GM12892 (cell line): ENCODE measurements at places on chromosomes 2 and 18.

- DNase-seq, result no peak
Measured at GRCh38 chr18:55287935-55288868, 299.8 kb downstream of the TCF4 start.

GRCh38 chr18:55136258-55136657 lies 177.0 kb upstream of the CCDC68 start:
- no peak for DNase-seq

GRCh38 chr18:5974696-5975095 lies 79.4 kb upstream of the TMEM200C start:
- DNase-seq, result no peak

- DNase-seq, result no peak
Measured at GRCh38 chr2:216181953-216182461, 72.9 kb downstream of the XRCC5 start.

- no peak for DNase-seq
Measured at GRCh38 chr2:82780050-82780449, 1679.0 kb downstream of the SUCLG1 start.

- no peak for DNase-seq
Measured at GRCh38 chr2:203596183-203596582, 61.1 kb upstream of the RAPH1 start.

- DNase-seq, result no peak
Measured at GRCh38 chr2:128069769-128070168, 21.2 kb upstream of the UGGT1 start.

- DNase-seq, result no peak
Measured at GRCh38 chr2:170544817-170545216, 170.3 kb upstream of the SP5 start.

- no peak for DNase-seq
Measured at GRCh38 chr2:34401186-34401585, 802.1 kb upstream of the FAM98A start.

- no peak for DNase-seq
Measured at GRCh38 chr2:20184067-20184938, 40.6 kb downstream of the SDC1 start.

DNA sequence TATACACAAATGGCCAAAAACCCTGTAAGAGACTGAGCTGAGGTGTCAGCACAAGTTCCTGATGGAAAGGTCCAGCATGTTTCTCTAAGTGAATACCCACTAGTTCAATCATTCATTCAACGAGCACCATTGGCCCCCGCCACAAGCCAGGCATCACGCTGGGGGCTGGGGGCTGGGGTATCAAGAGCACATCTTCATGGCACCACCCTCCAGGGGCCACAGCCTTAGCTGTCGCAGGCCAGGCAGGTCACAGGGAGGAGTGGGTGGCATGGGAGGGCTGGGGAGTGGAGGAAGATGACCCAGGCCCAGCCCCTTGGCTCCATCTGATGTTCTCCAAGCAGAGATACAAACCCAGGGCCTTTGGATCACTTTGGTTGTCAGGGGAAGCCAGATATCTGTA lies 97.9 kb downstream of the ACKR3 start:
- DNase-seq, result no peak

DNA sequence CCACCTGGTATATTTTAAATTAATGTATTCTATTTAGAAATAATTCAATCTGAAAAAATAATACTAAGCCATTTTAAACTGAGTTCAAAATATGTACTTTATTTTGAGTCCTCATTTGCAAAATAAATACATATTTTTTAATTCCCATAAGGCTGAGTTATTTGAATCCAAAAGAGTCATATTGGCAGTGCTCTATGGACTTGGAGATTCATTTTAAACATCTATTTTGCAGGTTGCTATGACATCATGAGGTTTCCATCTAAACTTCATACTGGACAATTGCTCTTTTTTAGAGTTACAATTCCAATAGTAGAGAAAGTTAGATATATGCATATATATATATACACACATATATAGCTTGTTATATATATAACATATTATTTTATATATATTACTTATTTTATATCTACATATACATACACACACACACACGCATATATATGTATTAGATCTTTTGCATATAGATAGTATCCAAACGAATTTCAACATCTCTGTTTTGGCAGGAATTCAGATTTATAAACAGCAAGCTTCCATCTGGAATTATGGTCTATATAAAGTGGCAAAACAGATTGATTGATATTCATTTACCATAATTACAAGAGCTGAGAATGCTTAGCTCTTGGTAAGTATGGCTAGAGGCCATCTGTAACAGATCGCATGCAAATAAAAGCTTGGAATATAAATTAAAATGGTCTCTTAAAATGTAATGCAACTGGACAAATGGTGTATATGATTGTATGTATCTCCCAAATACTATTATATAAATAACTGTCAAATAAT lies 34.9 kb downstream of the NOL4 start:
- no peak for DNase-seq

DNA sequence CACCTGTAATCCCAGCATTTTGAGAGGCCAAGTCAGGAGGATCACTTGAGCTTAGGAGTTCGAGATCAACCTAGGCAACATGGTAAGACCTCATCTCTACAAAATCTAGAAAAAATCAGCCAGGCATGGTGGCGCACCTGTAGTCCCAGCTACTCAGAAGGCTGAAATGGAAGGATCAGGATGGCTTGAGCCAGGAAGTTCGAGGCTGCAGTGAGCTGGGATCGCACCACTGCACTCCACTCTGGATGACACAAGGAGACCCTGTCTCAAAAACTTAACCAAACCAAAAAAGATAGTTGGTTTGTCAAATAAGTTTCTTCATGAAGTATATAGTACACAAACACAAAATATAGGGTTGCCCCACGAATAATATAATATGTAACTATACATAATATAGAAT lies 197.6 kb downstream of the DPP4 start:
- DNase-seq, result no peak
